Stimulated activated CD8-positive, alpha-beta memory T cell treated with anti-CD3 and anti-CD28 coated beads, Interleukin-7, amount 100 ng/mL, for 1 hour (primary cell): ENCODE measurements at places on chromosomes 12 and 14.
A peak's percentile ranks its signal among the peaks of the same experiment; 100 is the strongest.

DNA sequence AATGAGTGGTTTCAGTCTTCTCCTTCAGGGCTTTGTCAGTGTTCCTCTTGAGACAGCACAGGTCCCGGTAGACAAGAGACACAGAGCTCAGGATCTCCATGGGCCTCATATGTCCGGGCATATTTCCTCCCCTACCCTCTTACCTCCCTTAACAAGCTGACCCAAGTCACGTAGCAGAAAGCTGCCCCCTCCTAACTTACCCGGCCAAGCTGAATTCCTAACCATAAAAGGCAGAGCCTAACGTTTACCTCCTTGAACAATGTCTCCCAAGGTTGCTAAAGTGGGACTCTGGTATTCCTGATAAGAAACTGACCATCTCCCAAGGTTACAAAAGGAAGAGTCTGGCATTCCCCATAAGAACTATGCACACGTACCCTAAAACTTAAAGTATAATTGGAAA lies 182.2 kb upstream of the USP15 start:
- DNase-seq = no peak

DNA sequence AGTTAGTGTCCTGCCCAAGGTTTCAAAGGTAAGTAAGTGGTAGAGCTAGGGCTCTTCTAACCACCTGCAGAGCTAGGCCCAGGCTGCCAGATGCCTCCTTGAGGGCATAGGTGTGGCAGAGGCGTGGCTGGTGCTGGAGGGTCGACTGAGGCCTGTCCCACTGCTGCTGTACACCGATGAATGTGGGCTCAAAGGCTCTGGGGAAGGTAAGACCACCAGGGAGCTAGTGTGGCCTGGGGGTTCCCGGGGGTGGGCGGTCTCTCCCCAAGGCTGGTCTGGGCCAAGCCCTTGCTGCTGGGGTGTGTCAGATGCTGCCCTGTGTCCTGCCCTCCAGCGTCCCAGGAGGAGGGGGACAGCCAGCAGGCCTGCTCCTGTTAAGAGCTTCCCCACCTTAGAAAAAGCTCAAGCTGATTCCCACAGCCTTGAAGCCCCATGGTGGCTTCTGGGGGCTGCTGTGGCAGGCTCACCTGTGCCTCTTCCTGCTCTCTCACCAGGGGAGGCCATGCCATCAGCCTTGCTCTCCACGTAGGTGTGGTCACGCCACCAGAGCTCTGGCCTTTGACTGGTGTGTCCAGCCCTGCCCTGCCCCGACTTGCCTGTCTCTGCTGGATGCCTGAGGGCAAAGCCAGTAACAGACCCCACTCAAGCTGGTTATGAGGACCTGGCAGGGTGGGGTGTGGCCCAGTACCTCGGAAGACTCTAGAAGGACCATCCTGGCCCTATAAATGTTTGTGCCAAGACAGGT lies 36.8 kb downstream of the SH2B3 start:
- DNase-seq = no peak

GRCh38 chr14:104804481-104805325 lies 3.8 kb downstream of the ZBTB42 start:
- no peak for DNase-seq

DNA sequence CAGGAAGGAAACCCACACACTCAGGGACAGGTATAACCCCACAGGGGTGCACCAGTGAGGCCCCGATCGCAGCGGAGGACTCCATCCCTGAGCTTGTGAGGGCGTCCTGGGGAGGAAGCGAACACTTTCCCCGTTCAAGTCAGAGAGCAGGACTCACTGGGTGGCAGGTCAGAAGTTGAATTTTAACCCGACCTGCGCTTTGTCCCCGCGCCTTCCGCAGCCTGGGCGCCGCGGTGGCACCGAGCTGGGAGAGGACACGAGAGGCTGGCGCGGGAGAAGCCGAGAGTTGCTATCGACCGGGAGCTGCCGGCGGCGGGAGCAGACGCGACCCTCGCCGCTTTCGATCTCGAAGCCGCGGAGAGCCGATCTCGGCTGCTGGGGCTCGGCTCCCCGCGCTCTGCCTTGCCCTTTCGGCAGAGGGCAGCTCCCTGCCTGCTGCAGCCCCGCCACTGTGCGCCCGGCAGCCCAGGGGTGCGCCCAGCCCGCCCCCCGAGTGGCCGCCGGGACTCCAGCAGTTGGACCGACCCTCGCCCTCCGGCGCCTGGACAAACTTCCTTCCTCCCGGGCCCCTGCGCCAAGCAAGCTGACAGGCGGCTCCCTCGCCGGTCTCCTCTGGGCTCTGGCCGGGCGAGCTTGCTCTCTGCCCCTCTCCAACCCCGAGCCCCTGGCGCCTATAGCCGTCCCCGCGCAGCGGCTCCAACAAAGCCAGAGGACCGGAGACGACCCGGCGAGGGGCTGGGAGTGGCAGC lies 918 bp downstream of the LIN7A start:
- no peak for DNase-seq

GRCh38 chr14:44898551-44898950 lies 63.2 kb downstream of the KLHL28 start:
- DNase-seq = no peak

DNA sequence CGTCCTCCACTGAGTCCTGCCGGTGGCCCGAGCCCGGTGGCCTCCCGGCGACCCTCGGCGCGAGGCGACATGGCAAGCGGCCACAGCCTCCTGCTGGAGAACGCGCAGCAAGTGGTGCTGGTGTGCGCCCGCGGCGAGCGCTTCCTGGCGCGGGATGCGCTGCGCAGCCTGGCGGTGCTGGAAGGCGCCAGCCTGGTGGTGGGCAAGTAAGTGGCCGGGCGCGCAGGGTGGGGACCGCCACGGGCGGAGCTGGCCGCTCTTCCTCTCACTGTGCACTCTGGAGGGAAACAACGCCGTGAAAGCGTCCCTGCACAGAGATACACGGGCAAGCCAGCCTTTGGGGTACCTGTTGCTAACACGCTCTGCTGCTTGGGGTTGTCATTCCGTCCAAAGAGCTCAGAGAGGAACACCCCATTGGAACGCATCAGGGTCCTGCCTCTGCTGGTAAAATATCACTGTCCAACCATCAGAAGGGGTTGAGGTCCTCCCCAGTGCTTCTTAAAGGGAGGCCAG lies at the start of gene AMDHD1:
Gene AMDHD1 (plus strand): TSS at position 2 of the 513 bp plus-strand sequence. CDS start 68 bp downstream, at position 70.
- peak; percentile 29 for DNase-seq

- no peak for DNase-seq
These were observed 120.0 kb downstream of the CPNE8 start for GRCh38 chr12:38785381-38785780.

DNA sequence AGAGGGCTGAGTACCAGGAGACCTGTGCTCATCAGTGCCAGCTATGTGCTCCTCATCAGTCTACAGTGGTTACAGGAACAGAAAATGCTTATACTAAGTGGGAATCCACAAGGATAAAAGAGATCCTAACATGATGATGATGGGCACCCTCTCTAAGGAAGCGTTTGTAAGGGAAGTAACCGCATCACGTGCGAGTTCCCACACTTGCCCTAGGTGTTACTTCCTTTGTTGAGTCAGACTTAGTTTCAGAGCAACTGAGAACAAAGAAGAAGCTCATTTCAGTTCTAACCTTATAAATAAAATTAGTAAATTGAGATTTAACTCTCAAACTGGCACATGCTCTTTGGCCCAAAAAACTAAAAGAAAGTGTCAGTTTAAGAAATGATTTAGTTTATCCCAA lies 956.4 kb upstream of the TMEM132C start:
- no peak for DNase-seq

DNA sequence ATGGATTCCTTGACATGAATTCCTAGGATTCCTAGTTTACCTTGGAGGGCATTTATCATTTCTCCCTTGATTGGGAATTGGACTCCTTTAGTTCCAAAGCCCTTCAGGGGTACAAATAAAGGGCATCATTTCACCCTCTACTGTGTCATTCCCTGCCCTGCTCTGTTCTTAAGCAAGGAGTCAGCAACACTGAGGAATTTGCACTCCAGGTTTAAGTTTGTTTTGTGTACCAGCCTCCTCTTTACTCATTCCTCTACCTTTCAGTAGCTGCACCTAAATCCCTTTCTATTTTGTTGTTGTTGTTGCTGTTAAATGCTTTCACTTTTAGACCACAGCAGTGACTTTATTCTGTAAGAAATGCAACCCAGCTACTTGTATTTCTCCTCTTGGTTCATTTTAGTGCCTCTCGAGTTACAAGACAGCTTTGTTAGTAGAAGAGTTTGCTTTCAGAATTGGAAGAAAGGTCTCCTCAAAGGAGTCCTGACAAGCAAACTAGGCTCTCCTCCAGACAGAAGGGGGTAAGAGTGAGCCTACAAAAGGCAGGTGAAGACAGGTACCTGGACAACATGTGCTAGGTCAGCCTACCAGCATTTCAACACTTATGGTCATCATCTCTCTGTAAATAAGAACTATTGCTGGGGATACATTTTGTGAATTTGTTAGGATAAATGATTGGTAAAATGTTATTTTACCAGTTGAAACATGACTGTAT lies 90.0 kb downstream of the RMST start:
- no peak for DNase-seq

DNA sequence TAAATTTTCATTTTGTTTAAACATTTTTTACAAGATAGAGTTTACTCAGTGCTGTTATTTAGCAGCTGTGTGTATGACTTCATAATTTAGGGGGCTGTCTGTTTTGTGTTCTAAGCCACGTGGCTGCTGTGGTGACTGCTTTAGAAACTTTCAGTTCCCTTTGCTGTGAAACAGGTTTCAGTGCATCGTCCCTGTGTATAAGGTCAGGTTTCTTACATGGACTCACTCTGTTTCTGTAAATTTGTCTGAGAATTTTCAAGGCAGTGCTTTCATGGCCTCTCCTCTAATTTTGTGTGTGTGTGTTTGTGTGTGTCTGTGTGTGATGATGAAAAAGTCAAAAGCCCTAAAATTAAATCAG lies 32.4 kb downstream of the BICD1 start:
- no peak for DNase-seq

DNA sequence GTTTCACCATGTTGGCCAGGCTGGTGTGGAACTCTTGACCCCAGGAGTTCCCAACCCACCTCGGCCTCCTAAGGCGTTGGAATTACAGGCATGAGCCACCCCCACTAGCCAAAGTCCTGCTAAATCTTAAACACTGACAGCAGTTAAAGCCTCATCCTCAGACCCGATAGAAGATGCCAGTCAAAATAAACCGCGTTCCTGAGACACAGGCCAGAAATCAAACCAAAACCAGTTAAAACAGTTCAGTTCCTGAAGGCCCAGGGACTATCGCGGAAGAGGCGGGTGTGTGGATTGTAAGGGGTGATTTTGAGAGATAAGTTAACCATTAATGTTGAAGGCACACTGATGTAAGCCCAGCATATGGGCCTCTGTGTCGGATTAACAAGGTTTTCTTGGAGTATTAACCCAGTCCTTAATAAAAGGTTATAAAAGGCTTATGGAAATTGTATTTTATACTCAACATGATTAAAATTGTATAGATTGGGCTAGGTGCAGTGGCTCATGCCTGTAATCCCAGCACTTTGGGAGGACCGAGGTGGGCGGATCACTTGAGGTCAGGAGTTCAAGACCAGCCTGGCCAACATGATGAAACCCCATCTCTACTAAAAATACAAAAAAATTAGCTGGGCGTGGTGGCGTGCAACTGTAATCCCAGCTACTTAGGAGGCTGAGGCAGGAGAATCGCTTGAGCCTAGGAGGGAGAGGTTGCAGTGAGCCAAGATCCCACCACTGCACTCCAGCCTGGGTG lies 18.7 kb upstream of the CDCA4 start:
- DNase-seq = no peak

DNA sequence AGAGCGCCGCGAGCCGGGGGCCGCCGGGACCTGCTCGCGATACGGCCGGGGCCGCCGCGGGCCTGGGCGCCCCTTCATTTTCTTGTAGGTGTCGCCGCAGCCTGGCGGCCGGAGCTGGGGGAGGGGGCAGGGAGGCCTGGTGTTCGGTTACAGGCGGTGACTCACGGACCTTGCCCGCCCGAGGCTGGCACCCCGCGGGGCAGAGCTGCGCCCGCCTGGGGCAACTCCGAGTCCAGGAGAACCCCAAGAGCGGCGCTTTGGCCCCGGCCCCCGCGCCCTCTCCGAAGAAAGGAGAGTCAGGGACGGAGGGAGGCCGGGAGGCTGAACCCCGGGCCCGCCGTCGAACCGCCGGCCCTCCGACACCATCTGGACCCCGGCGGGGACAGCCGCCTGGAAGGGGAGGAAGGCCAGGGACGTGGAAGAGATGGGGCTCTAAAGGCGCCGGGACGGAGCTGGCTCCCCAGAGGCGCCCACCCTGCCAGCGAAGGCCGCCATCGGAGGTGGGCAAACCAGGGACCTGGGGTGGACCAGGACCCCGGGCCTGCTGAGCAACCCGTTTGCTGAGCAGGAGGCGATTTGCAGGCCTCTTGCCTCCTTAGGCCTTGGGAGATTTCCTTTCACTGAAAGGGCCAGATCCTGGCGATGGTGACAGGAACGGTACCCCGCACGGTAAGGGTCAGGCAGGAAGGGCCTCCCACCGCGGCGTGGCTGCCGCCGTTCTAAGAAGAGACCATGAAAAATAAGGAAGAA lies 843 bp upstream of the NUAK1 start:
- DNase-seq = no peak

- DNase-seq = no peak
These were observed 77.8 kb downstream of the HSD17B6 start for GRCh38 chr12:56840922-56841321.
